ENCODE measurements at places on chromosomes 3 and 15.

- no peak for DNase-seq
These were observed 432.7 kb upstream of the ARHGEF26 start for GRCh38 chr3:153688301-153689120.

DNA sequence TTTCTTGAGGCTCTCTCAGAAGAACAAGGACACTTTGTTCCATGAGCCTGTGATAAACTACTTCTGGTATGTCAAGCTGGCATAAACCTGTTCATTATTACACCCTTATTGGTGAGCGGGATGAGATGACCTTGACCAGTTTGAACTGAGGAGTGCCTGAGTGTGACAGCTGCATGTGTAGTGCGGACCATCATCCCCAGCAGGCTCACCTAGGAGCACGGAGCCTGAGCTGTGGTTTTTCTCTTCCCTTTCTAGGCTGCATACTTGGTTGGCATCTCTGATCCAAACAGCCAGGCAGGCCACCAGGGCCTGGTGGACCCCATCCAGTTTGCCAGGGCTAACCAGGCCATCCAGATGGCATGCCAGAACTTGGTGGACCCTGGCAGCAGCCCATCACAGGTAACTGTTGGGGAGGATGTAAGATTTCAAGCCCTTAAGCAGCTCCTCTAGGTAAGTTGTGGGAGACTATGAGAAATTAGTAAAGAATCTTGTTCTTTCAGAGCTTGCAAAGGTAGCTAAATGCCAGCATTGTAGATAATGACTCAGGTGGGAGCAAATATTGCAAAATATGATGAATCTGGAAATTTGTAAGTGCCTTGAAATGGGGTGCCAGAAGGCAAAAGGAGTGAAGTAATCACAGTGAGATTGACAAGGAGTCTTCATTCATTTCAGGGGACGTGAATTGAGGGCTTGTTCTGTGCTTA, 288.9 kb upstream of the TPM1 start:
- no peak for DNase-seq

GRCh38 chr15:95919460-95919859, 411.0 kb upstream of the NR2F2 start:
- DNase-seq = no peak

GRCh38 chr15:70469651-70470555, 293.5 kb downstream of the UACA start:
- DNase-seq = no peak

- no peak for DNase-seq
These were observed 89.6 kb downstream of the GMPS start for GRCh38 chr3:155960060-155960459.

DNA sequence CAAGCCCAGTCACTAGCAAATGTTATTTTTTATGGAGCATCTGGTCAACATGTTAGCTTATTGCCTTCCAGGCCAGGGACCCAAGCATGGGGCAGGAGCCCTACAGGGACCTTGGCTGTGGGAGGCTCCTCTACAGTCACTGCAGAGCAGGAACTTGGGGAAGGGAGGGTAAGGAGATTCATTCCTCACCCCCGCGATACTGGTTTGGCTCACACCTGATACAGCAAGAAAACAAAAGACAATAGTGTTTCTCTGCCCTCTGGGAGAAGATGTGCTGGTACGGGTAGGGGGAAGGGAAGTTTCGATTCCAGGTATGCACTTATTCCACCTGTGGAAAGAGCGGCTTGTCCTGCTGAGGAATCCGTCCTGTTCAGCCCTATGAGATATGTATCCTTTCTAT, 77.6 kb downstream of the SLC12A8 start:
- DNase-seq = no peak

DNA sequence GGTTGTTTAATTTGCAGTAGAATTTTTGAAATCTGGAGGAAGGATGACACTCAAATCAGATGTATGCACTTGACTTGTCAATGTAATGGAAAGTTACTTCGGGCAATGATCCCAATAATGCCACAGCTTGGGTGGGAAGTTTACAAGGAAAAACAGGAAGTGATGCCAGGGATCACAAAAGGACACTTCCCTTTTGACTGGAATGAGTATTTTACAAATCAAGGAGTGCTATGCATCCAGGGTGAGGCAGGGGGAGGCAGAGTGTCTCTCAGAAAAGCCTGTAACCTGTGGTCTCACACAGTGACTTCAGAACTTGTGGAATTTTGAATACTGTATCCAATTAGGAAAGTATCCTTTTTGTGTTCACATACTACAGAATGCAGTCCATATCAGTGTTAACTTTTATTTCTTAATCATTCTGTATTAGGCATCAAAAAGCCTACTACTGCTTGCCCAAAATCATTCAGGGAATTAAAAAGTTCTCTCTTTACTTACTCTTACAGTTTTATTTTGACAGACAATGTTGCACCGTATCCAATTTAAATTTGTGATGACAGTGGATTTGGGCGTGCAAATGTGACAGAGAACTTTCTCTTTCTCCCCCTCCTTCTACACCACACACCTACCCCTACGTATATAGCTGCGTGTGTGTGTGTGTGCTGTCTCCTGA, 445.1 kb downstream of the MECOM start:
- DNase-seq = no peak

GRCh38 chr15:73869216-73869995, 4.0 kb upstream of the TBC1D21 start:
- DNase-seq = no peak

GRCh38 chr3:15385901-15386653, 41.3 kb downstream of the METTL6 start:
- no peak for DNase-seq

DNA sequence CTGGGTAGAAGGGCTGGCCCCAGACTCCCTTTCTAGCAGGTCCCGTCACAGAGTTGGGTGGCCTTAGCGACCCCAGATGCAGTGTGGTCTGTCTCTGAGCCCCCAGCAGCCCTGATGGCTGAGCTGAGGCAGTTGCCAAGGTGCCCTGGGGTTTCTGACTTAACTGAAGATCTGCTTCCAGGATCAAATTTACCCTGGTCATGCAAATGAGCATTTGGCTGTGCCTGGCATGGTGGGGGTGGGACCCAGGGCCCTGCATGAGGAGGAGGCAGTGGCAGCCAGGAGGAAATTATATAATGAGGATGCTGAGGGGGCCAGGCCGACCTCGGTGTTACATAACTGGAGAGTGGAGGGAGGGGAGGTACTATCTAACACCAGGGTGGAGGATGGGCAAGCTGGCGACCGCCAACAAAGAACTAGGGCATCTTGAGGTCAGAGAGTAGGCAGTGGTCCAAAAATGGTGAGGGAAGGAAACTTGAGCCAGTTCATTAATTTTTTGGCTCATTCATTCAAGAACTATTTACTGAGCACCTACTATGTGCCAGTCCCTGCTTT, 16.4 kb downstream of the PLEKHO2 start:
- DNase-seq = no peak

- DNase-seq = no peak
These were observed 59.6 kb downstream of the PLCL2 start for GRCh38 chr3:16944356-16944755.

DNA sequence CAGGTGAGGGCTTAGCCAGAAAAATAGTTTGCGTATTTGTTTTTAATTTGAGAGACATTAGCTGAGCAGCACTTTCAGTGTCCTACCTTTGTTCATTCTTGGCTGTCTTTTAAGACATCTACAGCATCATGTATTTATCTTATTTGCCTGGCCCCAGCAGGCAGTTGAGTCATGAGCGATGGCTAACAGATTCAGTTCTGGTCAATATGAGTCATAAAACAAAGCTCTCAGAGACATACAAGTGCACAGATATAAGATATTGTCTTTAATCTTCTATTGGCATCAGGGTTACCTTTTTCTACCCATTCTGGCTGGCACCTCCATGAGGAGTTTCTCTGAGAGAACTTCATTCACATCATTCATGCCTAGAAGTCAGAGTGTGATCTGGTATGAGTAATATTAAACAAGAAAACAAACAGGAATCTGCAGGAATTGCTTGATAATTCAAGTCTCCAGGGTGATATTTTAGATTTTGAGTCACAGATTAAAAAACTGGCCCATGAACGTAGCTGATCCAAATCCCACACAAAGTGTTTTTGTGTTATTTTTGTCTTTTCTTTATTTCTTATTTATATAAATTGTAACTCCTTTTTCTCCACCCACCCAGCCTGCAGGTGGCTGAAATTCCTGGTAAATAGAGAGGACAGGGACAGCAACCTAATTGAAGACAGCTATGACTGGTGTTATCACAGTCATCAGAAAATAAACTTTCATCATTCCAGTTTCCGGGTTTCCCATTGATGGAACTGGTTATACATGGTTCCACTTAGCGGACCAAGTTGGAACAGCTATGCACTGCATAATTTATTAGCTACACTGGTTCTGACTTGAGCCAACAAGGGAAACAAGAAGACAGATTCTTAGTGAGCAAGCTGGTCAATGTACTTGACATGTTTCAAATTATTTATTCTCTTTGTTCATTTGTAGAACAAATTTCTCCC, 47.3 kb downstream of the PLSCR2 start:
- DNase-seq = no peak

DNA sequence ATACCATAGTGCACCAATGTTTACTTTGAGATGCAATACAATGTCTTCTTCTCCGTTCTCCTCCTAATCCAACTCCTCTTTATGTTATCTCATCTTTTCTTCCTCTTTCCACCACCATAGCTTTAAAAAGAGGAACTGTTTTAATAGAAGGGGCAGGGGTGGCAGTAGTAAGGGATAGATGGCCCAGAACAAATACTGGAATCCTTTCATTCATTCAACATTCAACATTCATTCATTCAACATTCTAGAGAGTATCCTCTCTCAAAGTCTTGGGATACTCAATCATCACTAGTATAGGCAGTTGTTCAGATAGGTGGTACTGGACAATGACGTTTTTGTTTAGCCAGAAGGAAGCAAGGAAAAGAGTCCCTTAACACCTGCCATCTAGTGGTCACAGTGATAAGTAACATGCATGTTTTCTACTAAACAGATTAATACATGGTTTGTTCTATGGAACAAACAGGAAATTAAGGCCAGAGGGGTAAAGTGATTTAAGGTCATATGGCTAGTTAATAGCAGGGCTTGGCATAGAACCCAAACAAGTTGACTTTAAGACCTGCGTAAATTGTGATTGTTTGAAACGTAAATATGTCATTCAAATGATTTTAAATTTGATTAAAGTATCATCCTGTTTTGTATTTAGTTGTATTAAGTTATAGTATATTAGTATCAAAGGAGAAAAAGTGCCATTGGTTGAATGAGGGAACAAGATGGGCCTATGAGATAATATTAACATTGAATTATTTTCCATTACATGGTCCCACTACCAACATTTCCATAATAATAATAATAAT, 26.9 kb upstream of the EHHADH start:
- no peak for DNase-seq

GRCh38 chr3:32281570-32282106, 43.2 kb downstream of the CMTM8 start:
- no peak for DNase-seq

DNA sequence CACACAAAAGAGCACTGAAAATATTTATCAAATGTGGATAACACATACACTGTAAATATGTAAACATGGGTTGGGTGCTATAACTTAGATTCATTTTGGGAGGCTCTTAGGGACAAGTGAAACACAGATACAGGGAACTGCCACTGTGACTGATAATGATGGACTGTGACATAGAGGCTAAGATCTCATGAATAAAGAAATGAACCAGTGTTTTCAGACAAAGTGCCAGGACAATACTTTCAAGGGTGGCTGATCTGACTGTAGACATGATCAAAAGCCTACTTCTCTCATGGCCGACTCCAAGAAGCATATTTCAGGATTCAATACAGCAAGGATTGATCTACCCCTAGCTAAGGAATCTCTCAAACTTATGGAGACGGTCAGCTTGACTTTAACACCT, 353.8 kb downstream of the FGF12 start:
- no peak for DNase-seq

DNA sequence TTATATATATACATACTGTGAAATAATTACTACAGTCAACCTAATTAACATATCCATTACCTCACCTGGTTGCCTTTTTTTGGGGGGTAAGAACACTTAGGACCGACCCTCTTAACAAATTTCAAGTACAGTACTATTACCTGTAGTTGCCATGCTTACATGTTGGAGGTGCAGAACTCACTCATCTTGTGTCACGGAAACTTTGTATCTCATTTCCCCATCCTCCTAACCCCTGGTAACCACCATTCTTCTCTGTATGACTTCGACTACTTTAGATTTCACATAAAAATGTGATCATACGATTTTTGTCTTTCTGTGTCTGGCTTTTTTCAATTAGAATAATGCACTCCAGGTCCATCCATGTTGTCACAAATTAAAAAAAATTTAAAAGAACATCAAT, 55.5 kb upstream of the MELTF start:
- DNase-seq = no peak

DNA sequence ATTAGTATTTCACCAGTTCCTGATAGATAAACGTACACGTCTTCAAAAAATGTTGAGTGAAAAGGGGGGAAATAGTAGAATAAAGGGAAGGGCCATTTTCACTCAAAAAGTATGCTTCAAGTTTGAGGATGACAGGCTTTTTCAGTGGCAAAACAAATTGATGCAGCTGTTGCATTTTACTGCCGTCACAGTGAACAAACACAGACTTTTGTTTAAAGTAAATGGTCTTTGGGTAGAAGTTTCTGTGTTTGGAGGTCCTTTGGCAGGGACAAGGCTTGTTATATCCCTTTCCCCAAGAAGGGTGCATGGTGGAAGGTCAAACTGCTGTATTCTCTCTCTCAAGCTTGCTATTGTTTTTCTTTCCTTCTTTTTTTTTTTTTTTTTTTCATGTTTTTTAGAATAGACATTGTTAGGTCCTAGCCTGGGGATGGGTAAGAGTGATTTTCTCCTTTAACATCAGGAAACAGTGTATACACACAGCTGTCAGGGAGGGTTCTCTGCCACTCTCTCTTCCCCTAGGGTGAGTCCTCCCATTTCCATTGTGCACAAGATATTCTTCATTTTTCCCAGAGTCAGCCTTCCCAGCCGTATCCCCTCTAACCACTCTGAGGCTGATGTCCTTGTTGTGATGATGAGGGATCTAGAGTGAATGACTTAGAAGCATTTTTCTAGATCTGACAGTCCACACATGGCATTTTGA, 6.6 kb upstream of the SUCNR1 start:
- DNase-seq = no peak

DNA sequence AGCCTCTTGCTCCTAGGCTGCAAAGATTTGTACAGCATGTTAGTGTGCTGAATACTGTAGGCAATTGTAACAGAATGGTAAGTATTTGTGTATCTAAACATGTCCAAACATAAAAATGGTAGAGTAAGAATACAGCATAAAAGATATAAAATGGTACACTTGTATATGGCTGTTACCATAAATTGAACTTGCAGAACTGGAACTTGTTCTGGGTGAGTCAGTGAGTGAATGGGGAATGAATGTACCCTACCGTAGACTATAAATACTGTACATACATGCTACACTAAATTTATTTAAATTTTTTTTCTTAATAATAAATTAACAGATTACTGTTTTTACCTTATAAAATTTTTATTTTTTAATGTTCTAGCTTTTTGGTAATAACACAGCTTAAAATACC, 858.7 kb downstream of the ROBO2 start:
- no peak for DNase-seq
